ENCODE measurements at places on chromosomes 2 and 18.

- no peak for DNase-seq
Measured at GRCh38 chr2:112343827-112344585, 68.6 kb downstream of the ZC3H6 start.

DNA sequence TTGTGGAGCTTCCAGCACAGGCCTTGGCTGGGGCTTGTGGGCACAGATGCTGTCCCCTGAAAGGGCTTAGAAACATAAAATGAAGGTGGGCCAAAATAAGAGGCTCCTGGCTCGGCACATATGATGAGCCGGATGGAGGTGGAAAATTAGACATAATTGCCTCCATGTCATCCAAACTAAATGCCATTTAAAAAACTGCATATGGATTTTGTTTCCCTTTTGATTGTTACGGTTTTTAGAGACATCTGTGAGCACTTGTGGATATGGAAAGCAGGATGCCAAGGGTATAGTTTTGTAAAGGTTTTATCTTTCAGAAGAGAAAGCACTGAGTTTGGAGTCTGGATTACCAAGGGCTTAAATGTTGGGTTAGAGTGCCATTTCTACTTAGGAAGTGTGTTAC is 498.3 kb downstream of the RIT2 start:
- no peak for DNase-seq

- DNase-seq, result no peak
Measured at GRCh38 chr18:29874519-29875098, 1167.9 kb downstream of the DSC3 start.

DNA sequence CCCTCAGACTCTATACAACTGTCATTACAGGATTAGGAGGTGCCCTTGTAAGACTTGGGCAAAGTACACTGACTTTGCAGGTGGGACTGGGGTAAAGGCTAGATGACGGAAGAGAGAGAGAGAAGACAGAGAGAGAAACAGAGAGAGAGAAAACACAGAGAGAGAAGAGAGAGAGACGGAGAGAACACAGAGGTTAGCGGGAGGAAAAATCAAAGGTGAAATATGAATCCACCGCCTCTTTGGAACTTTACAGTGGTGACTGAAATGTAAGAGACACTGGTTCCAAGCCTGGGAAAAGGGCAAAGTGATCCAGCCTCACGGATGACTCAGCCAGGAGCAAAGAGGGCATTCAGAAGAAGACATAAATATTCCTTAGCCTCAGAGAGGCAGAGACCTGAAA is 25.1 kb upstream of the CAB39 start:
- no peak for DNase-seq

DNA sequence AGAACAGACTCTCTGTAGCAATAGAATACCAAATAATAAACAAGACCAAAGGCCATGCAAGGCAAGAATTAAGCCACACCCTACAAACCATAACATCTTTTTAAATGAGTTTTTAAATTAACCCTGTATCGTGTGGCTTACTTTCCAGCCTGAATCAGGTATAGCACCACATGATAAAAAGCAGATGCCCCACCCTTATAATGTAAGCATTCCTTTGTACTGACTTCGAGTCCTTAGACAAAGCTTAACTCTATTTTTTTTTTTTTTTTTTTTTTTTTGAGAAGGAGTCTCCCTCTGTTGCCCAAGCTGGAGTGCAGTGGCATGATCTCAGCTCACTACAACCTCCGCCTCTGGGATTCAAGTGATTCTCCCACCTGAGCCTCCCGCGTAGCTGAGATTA is 1.7 kb upstream of the C2orf42 start:
- DNase-seq, result no peak

DNA sequence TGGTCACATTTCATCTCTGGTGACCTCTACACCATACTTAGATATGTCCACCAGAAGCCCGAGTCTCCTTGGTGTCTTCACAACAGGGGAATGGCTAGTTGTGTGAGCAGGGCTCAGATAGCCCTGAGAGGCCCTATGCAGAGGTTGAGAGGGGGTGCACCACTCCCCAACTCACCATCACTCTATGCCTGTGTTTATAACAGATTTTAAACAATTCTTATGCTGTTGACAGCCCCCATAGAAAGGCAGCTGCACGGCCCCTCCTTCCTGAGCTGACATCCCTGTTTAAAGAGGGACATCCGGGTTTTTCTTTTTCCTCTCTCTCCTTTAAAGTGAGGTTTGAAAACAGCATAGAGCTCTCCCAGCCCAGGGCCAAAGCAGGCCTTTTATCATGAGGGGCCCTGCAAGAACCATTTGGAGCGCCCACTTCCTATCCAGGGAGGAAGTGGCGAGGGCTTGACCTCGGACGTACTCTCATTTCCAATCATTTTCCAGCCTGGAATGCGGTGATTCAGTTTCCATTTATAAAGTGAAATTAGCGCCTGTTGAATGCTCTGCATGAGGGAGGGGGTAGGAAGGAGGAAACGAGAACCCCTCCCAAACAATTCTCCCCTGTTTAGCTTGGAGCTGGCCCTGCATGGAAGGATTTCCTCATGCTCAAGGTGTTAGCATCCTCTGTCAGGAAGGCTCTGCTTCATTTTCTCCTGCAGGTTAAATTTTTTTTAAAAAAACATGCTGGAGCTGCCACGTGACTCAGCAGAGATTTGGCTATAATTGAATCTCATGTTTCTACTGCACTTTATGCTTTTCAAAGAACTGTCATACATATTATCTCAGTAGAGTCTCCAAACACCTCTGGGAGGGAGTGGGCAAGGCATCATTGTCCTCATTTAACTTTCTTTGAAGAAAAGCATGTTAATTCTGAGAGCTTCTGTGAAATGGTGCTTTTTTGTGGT is 117.5 kb downstream of the DDX1 start:
- no peak for DNase-seq

- DNase-seq, result no peak
Measured at GRCh38 chr2:28676152-28676835, 75.3 kb upstream of the PPP1CB start.

GRCh38 chr2:96241227-96241626 is 24.6 kb downstream of the TMEM127 start:
- DNase-seq, result no peak

DNA sequence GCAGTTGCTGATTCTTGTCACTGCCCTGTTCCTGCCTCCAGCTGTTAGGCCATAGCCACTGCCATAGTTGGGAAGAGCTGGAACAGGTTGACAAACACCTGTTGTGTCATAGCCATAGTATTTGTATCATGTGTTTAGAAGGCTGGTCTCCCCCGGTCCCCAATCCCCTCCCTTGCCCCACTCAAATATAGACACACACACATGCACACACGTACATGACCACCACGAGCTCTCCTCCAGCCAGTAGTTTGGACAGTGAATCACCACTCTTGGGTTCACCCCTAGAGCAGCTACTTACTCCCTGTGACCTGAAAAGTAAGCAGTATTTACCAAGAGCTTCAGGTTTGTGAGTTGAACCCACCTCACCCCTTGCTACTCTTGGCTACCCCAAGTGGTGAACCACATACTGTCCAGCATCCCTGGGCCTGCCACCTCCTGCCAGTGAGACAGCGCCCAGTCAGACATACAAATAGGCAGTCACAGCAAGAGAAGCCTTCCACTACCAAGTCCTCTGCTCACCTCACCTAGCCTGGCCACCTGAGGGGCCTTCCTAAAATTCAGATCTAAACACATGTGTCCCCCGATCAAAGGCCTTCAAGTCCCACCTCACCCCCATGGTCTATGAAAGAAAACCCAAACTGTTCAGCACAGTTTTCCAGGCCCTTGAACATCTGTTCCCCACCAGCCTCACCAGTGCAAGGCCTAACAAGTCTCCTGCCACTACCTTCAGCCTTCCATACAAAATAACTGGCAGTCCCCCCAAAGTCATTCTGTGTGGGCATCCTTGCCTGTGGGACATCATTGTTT is 7.1 kb downstream of the PCBP1 start:
- DNase-seq, result no peak

All from stimulated activated CD4-positive, alpha-beta T cell treated with anti-CD3 and anti-CD28 coated beads, Interleukin-4, amount 100 ng/mL, for 1 hour (primary cell).